ENCODE measurements at places on chromosomes 4 and X. TPM values are rescaled to one million over a fixed set of nuclear protein-coding genes. Genes with fewer than 3 reads are reported as not detected.

Gene DDX60
- 6.7 TPM for total RNA-seq

DNA sequence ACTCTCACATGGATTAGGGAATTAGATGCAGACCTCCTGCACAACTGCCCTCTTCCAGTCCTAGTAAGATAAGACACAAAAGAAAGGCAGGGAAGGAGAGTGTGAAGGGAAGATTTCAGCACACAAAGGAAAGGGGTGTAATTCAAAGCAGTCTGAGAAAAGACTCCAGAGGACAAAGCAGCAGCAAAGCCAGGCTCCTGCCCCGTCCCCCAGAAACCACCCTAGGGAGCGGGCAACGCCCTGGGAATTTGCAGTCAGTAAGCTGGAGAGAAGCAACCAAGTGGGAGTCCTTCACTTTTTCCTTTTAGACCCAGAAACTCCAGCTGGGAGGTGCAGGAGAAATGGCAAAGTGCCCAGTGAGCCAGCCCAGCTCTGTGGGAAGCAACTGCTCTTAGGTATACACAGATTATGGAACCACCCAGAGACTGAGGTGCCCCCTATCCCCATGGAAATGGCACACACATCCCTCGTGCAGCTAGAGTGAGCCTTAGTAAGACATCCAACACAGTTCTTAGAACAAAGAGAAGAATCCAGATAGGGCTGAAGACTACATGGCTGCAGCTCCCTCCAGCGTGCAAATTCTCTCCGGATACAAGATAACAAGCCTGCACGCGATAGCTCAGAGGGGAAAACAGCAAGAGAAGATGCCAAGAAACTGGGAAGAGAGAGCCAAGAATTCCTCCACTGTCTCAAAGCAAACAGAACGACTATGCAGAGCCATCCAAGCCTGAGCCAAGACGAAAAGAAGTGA, 26.5 kb upstream of the IRAK1 start:
- DNase-seq = peak; percentile 91
- peak overlapping the region; percentile 50 for H3K27ac ChIP-seq
- no peaks in the 10 kb centered on the region for H3K27me3 ChIP-seq
- H3K4me1 ChIP-seq = peaks cover 100% of the 10 kb centered on the region
- no peaks in the 10 kb centered on the region for H3K36me3 ChIP-seq

GRCh38 chrX:113929004-113929403, 654.9 kb upstream of the HTR2C start:
- no peaks in the 10 kb centered on the region for H3K4me1 ChIP-seq
- H3K36me3 ChIP-seq = no peaks in the 10 kb centered on the region
- H3K27ac ChIP-seq = no peak overlapping the region
- no peak for DNase-seq

GRCh38 chr4:61300266-61300844, 100.2 kb downstream of the ADGRL3 start:
- no peaks in the 10 kb centered on the region for H3K27me3 ChIP-seq
- no peaks in the 10 kb centered on the region for H3K4me1 ChIP-seq
- no peaks in the 10 kb centered on the region for H3K36me3 ChIP-seq
- no peak overlapping the region for H3K4me3 ChIP-seq
- H3K27ac ChIP-seq = no peak overlapping the region
- no peak for DNase-seq

- no peaks in the 10 kb centered on the region for H3K4me1 ChIP-seq
- no peak overlapping the region for H3K4me3 ChIP-seq
- H3K27me3 ChIP-seq = no peaks in the 10 kb centered on the region
- H3K27ac ChIP-seq = no peak overlapping the region
Measured at GRCh38 chr4:6423575-6423974, 48.8 kb downstream of the PPP2R2C start.

Gene GASK1B
- 27.5 TPM for total RNA-seq

GRCh38 chr4:133920236-133920635, 281.4 kb downstream of the PABPC4L start:
- H3K27ac ChIP-seq = no peak overlapping the region
- no peaks in the 10 kb centered on the region for H3K27me3 ChIP-seq
- H3K4me1 ChIP-seq = no peaks in the 10 kb centered on the region

GRCh38 chr4:30840571-30840970, 120.4 kb downstream of the PCDH7 start:
- H3K4me3 ChIP-seq = no peak overlapping the region
- peaks cover 66% of the 10 kb centered on the region for H3K4me1 ChIP-seq
- peak overlapping the region; percentile 32 for H3K27ac ChIP-seq
- H3K36me3 ChIP-seq = no peaks in the 10 kb centered on the region

Gene XAGE1A
- not detected for total RNA-seq

- H3K27ac ChIP-seq = no peak overlapping the region
- no peaks in the 10 kb centered on the region for H3K27me3 ChIP-seq
- DNase-seq = no peak
- no peaks in the 10 kb centered on the region for H3K4me1 ChIP-seq
Measured at GRCh38 chr4:47413521-47413920, 50.0 kb downstream of the COMMD8 start.

- H3K36me3 ChIP-seq = no peaks in the 10 kb centered on the region
- no peak for DNase-seq
- H3K4me3 ChIP-seq = no peak overlapping the region
- no peaks in the 10 kb centered on the region for H3K27me3 ChIP-seq
Measured at GRCh38 chrX:39605183-39605582, 492.6 kb downstream of the BCOR start.

DNA sequence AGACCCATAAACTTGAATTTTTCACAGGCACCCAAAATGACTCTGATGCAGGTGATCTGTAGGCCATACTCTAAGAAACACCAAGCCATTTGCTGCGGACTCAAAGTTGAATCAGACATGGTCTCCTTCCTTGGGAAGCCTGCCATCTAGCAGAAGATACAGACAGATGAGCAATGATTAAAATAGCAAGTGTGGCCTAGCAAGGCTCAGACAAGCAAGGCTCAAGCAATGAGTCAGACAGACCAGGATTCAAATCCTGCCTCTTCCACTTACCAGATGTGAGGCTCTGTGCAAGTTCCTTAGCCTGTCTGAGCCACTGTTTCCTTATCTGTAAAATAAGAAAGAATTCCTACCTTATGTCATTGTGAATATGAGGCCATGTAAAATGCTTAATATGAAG, 2.3 kb downstream of the CCDC149 start:
- no peaks in the 10 kb centered on the region for H3K27me3 ChIP-seq
- H3K4me3 ChIP-seq = no peak overlapping the region
- H3K36me3 ChIP-seq = peaks cover 26% of the 10 kb centered on the region
- peaks cover 33% of the 10 kb centered on the region for H3K4me1 ChIP-seq

Gene PAGE2
- total RNA-seq = not detected

- no peak overlapping the region for H3K27ac ChIP-seq
- H3K36me3 ChIP-seq = peaks cover 89% of the 10 kb centered on the region
- H3K27me3 ChIP-seq = no peaks in the 10 kb centered on the region
- peaks cover under 1% of the 10 kb centered on the region for H3K4me1 ChIP-seq
- no peak overlapping the region for H3K4me3 ChIP-seq
Measured at GRCh38 chr4:8236920-8237195, 32.7 kb upstream of the HTRA3 start.

Gene SPIN4
- total RNA-seq = 1.4 TPM

DNA sequence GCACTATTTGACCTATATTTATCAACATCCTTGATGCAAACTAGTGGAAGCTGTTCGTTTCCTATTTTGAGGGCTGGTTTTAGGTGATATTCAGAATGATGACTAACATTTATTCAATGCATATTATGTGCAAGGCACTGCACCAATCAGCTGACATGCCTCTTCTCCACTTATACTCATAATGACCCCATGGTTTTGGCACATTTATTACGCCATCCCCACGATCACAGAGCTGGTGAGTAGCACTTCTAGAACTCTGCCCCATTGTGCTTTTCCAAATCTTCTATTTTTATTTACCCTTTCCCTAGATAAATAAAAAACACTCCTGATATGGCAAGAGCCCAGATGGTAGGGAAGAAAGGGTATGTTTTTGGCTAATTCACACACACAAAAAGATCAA, 13.1 kb downstream of the SCML1 start:
- H3K27me3 ChIP-seq = no peaks in the 10 kb centered on the region
- no peak overlapping the region for H3K27ac ChIP-seq
- no peak overlapping the region for H3K4me3 ChIP-seq
- peaks cover 34% of the 10 kb centered on the region for H3K36me3 ChIP-seq
- no peak for DNase-seq
- no peaks in the 10 kb centered on the region for H3K4me1 ChIP-seq

GRCh38 chr4:183297675-183298074, 22.4 kb downstream of the CLDN22 start:
- peaks cover 5% of the 10 kb centered on the region for H3K36me3 ChIP-seq
- H3K4me1 ChIP-seq = no peaks in the 10 kb centered on the region
- no peak overlapping the region for H3K4me3 ChIP-seq
- H3K27me3 ChIP-seq = no peaks in the 10 kb centered on the region

GRCh38 chrX:40152173-40152711, 54.5 kb upstream of the BCOR start:
- no peaks in the 10 kb centered on the region for H3K27me3 ChIP-seq
- peaks cover 69% of the 10 kb centered on the region for H3K4me1 ChIP-seq
- H3K27ac ChIP-seq = peak overlapping the region; percentile 71
- no peak for DNase-seq
- peak overlapping the region; percentile 55 for H3K4me3 ChIP-seq
- no peaks in the 10 kb centered on the region for H3K36me3 ChIP-seq
